Neural crest cell (in vitro differentiated cells): ENCODE measurements at places on chromosomes 7 and 10.

GRCh38 chr10:15254808-15255648 lies 86.5 kb upstream of the NMT2 start:
- DNase-seq, result no peak

GRCh38 chr10:103476046-103476768 lies 2.8 kb downstream of the CALHM3 start:
- no peak for DNase-seq

- DNase-seq, result no peak
Measured at GRCh38 chr7:8125680-8126444, 136.1 kb downstream of the ICA1 start.

DNA sequence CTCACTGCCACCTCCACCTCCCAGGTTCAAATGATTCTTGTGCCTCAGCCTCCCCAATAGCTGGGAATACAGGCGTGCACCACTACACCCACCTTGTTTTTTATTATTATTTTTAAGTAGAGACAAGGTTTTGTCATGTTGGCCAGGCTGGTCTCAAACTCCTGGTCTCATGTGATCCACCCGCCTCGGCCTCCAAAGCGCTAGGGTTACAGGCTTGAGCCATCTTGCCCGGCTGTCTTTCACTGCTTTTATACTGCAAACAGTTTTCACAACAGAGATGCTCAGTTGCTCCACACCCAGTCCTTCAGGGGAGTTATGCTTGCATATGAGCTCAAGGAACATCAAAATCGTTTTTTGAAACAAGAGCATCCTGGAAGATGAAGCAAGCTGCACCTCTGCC lies 1.3 kb upstream of the PRR15 start:
- DNase-seq, result no peak

DNA sequence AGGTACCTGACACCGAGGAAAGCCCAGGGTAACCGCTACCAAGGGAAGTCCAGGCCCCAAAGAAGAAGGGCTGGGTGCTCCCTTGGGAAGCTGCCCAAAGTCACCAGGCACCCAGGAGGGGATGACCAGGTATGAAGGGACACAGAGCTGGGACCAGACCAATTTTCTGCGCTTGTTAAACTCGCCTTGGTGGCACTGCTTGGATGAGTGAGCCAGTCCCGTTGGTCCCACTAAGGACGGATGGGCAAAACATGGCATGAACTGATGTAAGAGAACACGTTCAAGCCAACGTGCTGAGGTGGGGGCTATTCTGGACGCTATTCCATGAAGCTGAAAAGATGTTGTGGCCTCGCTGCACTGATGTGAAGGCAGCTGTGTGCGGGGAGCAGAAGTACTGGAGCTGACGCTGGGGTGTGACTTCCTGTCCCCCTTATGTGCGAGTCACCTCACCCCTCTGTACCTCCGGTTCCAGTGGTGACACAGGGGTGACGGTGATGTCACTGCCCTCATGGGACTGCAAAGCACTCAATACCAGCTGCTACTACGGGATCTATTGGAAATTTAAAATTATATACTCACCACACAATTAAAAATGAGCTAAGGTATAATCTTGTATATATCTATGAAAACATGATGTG lies 73.6 kb downstream of the COBL start:
- DNase-seq, result no peak

DNA sequence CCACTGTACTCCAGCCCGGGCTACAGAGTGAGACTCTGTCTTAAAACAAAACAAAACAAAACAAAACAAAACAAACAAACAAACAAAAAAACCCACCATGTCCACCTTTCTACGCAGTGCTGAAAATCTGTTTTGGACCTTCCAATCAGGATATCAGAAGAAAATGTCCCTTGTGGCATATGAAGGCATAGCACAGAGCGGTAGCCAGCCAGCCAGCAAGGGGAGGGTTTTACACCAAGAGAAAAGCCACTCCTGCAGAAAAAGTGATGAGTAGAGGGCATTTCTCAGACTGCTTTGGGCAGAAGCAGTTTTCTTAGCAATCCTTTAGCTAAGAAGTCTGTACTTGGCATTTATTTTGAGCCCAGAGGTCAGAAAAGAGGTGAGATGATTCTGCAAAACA lies 612.2 kb downstream of the TYW1 start:
- no peak for DNase-seq

DNA sequence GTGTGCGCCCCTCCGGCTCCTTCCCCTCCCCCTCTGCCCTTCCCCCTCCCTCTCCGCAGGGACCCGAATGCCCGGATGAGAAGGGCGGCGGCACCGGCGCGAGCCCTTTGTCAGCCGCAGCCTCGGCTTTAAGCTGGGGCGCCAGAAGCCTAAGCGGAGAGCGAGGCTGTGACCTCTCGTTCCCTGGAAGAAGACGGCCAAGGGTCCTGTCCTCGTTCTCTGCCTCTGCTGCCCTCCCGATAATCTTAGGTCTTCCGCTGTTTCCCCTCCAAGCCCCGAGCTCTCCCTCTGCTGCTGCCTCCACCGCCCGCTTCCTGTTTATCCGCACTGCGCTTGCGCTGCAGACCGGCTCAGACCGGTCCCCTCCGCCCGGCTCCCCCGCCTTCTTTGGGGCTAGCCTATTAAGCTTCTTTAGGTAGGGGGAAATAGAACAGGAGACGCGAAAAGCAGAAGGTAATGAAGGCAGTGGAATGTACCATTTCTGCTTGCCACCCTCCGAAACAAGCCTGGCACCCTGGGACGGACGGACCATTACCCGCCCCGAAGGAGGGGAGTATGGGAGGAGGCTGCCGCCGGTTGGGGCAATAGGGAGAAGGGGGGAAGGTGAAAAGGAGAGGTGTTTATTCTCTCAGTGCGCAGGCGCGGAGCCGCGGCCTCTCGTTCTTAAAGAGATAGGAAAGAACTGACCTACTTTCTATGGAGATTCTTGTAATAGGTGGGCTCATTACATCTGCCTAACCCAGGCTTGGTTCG lies at the start of gene OGA:
Gene OGA, minus strand, starts transcription at position 326 of the 753 bp plus-strand sequence. CDS start 422 bp downstream, outside the sequence.
- DNase-seq, result peak; percentile 91

DNA sequence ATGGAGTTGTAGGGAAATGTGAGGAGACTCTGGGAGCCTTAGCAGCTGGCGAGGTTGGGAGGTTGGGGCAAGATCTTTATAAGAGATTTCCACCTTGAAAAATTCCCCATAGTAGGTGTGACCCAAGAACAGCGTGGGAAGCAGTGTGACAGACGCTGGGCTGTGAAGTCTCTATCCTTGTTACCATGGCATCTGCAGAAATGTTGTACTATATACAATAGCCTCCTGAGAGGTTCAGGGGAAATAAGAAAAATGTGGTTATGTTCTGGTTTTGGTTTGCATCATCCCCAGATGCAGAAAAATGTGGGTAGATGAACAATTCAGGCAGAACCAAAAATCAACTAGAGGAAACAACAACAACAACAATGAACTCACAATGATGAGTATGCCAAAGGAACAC lies 498.6 kb downstream of the SH2D4B start:
- DNase-seq, result no peak

DNA sequence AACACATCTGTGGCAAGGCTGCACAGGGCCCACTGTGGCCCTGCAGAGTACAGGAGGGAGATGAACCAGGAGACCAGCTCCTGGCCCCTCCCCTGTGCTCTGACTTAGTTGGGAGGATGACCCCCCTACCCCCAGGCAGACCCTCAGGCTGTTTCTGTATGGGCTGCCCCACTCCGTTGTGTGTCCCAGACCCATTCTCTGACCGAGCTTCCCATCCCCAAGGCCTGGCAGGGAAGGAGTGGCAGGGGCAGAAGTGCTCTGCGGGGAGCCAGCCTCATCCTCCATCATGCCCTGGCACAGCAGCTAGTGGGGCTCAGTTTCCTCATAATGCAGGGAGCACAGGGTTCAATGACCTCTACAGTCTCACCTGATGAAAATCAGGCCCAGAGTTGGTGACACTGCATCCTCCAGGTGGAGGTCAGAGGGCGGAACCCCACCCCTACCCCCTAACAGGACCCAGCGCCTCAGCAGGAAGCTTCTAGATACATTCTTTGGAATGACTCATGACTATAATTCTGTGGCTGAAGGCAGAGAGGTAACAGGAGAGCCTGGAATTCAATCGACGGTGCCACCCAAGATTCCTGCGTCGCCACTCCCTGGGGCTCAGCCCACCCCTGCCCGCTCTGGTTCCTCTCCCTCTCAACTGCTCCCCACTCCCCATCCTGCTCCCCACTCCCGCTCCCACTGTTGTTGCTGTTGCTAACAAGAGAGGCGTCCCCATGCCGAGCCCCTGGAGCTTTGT lies 18.2 kb downstream of the PODXL start:
- DNase-seq, result no peak

DNA sequence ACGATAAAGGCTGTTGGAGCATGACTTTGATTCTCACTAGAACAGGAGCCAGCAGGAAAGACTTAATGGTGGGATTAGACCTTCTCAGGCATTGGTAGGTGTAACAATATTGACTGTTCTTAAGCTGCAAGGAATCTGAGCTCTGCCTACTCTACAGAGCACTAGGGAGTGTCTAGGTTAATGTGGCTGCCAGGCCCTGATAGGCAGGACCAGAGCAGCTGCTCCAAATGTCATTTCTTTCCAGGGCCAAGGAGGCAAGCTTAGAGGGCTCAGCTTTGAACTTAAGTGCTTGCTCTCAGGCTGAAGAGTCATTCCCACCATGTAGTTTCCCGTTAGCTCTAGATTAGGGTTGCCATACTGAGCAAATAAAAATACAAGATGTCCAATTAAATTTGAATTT lies 96.8 kb downstream of the RAB18 start:
- DNase-seq, result no peak

DNA sequence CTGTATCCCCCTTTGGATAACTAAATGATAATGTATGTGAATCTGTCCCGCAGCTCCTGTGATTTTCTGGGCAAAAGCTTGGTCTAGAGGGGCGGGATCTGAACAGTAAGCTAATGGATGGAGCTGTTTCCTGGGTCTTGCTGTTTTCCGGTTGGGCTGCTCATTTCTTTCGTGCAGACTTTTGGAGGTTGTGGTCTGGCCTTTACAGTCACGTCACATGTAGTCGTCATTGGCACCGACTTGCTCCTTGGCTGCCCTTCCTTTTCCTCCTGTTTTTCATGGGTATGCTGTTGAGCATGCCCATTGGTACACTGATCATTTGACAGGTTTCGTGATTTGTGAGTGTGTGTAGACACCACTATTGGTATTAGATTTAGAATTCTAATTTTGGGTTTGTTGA lies 2.0 kb downstream of the FBH1 start:
- DNase-seq, result no peak

DNA sequence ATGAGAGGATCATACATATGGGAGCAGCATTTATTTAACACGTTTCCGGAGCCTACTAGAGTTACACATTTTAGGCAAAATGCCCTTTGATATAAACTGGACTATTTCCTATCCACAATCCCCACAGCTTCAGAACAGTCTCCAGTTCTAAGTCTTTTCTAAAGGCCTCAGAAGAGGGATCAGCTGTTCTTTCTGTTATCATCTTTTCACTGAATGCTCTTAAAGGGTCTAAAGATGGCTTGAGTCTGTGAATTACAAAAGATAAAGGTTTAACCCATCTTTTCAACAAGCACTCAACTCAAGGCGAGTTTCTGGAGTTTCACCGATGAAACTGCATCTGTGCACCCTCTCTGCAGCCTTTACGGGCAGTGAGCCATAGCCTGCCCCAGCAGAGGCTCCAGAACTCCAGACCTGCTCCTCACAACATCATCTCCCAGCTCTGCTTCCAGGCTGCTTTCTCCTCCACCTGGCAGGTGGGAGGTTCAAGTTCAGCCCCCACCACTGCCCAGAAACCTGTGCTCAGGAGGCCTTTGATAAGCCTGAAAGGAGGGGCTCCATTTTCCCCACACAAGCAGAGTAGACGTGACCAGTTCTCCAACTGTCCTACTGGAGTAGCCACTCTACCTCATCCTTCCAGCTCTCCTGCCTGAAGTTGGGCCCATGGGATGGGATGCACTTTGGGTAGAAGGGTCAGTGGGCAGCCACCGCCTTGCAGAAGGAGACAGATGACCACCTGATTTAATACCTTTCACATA lies 53.4 kb downstream of the HSPA12A start:
- no peak for DNase-seq

DNA sequence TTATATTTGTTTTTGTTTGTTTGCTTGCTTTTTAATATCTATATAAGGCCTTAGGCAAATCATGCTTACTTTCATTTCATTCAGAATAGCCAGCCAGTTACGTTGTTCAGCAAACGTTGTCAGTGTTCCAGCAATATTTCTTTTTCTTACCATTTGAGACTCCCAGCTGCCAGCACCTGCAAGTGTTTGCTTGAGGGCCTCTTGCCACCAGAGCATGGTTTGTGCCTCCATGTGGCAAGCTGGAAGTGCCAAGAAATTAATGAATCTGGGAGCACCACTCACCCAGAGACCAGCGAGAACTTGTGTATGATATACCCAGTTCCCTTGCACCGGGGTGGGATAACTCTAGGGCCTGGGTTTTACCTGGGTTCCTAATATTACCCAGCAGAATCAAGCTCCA lies 177.1 kb upstream of the CSTF2T start:
- no peak for DNase-seq

- no peak for DNase-seq
Measured at GRCh38 chr7:1899951-1900762, 230.1 kb downstream of the ELFN1 start.

- no peak for DNase-seq
Measured at GRCh38 chr10:78629773-78630172, 439.0 kb upstream of the ZMIZ1 start.

DNA sequence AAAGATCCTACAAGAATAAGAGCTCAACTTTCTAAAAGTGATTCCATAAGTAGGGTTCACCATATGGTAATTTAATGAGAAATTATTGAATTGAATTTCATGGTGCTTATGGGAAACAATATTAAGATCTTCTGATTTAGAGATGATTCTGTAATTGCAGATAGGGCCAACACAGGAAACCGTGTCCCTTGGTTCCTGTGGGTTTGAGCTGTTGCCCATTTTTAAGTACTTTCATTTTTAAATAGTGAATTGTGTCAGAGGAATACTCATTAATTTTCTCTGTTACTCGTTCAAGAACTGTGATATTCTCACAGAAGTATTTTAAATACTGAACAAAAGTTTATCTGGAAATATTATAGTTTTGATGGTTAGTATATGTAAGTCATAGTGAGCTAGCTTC lies 129.2 kb downstream of the SRI start:
- DNase-seq, result no peak

- no peak for DNase-seq
Measured at GRCh38 chr10:5360318-5360915, 4.3 kb upstream of the UCN3 start.
